ENCODE measurements at places on chromosomes 4 and X. TPM values are rescaled to one million over a fixed set of nuclear protein-coding genes. Genes with fewer than 3 reads are reported as not detected.

Gene VSIG4
- 7.2 TPM for polyA plus RNA-seq

Gene SLC25A4
- polyA plus RNA-seq, result 40.8 TPM

Gene UGT2A3
- polyA plus RNA-seq, result 175 TPM

Gene BRS3
- not detected for polyA plus RNA-seq

Gene PCDH18
- polyA plus RNA-seq, result 216 TPM

- DNase-seq, result no peak
Measured at GRCh38 chr4:38091636-38092035, 131.4 kb downstream of the PTTG2 start.

DNA sequence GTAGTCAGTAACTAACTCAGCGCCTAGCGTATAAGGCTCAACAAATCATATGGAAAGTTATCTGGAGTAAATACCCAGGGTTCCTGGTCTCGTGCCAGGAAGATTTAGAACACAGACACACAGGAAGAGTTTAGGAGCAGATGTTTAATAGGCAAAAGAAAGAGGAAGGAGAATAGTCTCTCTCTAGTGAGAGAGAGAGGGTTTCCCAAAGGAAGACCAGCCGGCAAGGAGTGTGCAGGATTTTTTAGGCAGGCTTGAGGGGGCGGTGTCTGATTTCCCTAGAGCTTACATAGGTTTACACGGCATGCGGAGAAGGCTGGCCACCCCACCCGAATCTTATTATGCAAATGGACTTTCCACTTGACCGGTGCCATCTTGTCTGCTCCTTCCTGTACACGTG is 284.0 kb upstream of the FRG1 start:
- no peak for DNase-seq

GRCh38 chr4:174215961-174216680 is 67.3 kb downstream of the FBXO8 start:
- DNase-seq, result no peak

GRCh38 chrX:129721870-129722269 is 16.9 kb upstream of the XPNPEP2 start:
- DNase-seq, result no peak

Gene ARMCX4
- polyA plus RNA-seq, result 31.0 TPM

GRCh38 chrX:66728818-66729271 is 90.0 kb upstream of the EDA2R start:
- peak; percentile 15 for DNase-seq

- no peak for DNase-seq
Measured at GRCh38 chr4:16466581-16466980, 240.3 kb upstream of the TAPT1 start.

Gene NKRF
- polyA plus RNA-seq, result 17.4 TPM

- DNase-seq, result no peak
Measured at GRCh38 chr4:2390784-2391421, 27.5 kb downstream of the ZFYVE28 start.

- no peak for DNase-seq
Measured at GRCh38 chr4:105641845-105642244, 66.6 kb downstream of the INTS12 start.

DNA sequence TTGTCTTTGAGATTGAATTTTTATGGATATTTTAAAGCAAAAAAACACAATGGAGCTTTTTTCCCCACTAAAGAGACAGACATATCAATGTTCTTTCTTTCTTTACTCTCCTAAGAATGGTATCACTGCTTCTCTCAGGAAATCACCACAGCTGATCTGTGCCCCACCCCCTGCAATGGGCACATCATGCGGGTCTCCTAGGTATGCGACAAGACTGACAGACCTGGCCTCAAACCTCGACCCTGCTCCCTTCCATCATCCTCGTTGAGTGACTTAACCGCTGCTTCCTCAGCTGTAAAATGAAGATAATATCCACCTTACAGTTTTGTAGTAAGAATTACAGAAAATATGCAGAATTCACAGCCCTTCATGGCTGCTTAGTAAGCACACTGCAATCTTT is 58.3 kb downstream of the LEF1 start:
- no peak for DNase-seq

Gene FGF16
- polyA plus RNA-seq, result 0.26 TPM

Gene ASIC5
- 0.29 TPM for polyA plus RNA-seq

Gene USP17L17
- polyA plus RNA-seq, result not detected

Gene MBTPS2
- 27.7 TPM for polyA plus RNA-seq

DNA sequence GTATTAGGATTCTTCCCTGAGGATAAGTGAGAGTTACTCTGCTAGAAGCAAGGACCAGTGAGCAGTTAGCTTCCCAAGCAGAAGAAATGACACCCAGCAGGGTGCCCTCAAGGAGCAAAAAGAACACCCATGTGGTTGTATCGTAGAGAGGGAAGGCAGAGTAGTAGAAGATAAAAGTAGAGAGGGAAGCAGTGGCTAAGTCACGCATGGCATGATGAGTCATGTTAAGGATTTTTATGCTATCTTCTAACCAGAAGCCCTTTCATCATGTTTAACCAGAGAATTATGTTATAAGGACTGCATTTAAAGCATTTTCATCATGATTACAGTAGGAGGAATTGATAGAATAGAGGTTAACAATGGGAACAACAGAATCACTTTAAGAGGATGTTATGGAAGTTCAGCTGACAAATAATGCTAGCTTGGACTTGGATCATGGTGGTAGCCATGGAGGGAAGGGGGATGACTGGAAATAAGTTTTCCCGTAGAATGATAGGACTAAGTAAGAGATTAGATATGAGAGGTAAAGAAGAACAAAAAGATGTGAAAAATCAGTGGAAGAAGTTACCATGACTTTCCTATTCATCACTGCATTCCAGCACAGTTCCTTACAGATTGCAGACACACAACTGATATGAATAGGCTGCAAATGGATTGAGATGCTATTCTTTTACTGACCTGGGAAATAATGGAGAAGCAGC is 383.5 kb upstream of the INTU start:
- no peak for DNase-seq

DNA sequence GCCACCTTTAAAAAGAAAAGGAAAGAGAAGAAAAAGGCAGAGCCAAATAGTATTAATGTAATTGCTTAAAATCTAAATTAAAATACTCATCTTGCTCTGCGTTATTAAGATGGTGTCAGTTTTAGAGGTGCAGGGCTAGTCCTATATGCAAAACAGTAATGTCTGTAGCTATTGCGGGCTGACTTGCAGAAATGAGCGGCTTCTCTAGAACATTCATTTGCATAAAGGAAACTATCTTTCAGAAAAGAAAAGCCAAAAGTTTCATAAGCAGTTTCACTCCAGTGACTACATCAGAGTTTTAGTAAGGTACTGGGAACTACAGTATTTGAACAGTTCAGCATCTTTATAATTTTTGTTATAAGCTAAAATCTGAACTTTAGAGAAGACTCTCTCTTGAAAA is 6.0 kb downstream of the SMAD1 start:
- DNase-seq, result no peak

DNA sequence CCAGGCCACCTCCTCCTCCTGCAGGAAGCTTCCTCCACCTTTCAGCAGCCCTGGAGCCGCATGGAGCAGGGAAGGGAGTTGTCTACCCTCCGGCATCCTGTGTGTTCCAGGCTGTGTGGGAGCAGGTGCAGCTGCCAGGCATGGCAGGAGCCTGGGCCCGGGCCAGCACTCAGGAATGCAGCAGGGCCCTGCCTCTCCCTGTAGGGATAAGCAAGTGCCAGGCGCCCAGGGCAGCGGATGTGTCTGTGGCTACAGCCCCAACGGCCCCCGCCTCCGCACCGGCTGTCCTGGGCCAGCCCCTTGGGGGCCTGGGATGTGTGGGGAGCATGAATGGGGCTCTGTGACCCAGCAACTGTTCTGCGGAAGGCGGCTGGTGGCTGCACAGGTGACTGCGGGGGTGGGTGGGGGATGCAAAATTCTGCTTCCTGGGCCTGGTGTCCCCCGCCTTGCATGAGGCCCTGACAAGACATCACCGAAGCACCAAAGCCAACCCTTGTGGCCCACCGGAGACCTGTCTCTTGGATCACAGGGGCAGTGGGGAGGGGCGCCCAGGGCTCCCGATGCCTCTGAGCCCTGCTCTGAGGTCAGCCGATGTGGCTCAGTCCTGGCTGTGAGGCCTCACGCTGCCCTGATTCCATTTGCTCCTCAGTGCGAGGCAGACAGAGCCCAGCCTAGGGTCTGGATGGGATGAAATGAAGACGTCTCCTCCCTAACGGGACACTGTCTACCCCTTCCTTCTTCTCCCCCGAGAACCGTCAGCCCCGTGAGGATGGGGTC is 1.4 kb upstream of the DOK7 start:
- no peak for DNase-seq

GRCh38 chr4:4416981-4417380 is 30.1 kb downstream of the NSG1 start:
- no peak for DNase-seq

Gene GNRHR
- polyA plus RNA-seq, result 1.0 TPM

GRCh38 chrX:69988955-69989394 is 60.8 kb downstream of the AWAT2 start:
- no peak for DNase-seq

Gene GLRA2
- 0.20 TPM for polyA plus RNA-seq

- DNase-seq, result no peak
Measured at GRCh38 chr4:185738038-185738552, 73.9 kb downstream of the SORBS2 start.

GRCh38 chr4:25367004-25367621 is 9.9 kb upstream of the ANAPC4 start:
- no peak for DNase-seq

GRCh38 chr4:578451-579443 is 2.7 kb upstream of the TMEM271 start:
- no peak for DNase-seq

DNA sequence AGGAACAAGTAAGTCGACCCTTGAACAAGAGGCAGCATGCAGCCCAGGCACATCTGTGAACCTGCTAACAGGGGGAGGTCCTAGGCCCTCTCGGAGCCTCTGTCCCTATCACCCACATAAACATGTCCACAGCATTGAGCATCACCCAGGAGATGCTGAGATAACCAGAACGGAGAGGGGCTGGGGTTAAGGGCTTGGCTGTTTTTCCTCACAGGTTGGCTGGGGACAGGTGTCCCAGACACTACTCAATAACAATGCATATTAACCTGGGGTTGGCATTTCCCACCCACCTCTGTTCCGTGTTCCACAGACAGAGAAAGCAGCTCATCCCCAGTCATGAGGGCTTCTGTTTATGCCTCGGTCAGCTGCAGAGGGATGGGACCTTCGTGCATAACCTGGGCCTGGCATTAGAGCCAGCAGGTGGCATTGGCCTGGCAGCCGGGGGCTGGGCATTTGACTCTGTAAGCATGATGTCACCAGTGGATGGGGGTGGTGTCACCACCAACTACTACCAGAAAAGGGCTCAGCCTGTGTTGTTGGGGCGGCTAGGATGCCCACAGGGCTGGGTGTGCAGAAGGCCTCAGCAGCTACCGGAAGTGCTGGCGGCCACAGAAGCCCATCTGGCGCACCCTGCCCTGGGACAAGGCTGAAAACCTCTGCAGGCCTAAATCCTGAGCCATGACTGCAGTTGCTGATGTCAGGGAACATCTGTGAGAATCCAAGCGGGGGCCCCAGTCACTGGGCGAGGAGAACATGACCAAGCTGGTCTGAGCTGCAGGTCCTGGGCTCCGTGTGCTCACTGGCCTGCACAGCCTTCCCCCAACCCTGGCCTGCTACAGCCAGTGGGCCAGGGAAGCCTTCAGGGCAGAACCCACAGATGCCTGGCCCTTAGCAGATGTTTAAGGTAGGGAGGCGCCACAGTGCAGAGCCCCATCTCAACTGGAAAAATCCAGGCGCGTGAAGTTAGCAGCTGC is 351.4 kb downstream of the NR3C2 start:
- no peak for DNase-seq

Gene TMEM187
- polyA plus RNA-seq, result 5.2 TPM

DNA sequence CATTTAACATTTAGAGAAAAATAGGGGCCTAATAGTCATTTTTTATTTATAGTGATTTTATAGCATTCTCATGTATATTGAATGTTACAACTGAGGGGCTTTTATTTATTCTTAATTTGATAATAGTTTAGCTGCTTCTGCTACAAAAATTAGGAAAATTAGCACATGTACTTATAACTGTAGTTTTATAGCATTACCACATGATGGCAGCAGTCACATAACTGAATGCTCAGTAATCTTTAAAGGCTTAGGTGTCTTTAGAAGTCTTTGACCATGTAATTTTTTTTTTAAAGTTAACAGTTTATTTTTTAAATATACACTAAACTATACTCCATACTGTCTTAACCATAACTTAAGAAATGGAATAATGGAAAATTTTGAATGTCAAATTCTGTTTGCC is 136.6 kb downstream of the STAG2 start:
- no peak for DNase-seq

DNA sequence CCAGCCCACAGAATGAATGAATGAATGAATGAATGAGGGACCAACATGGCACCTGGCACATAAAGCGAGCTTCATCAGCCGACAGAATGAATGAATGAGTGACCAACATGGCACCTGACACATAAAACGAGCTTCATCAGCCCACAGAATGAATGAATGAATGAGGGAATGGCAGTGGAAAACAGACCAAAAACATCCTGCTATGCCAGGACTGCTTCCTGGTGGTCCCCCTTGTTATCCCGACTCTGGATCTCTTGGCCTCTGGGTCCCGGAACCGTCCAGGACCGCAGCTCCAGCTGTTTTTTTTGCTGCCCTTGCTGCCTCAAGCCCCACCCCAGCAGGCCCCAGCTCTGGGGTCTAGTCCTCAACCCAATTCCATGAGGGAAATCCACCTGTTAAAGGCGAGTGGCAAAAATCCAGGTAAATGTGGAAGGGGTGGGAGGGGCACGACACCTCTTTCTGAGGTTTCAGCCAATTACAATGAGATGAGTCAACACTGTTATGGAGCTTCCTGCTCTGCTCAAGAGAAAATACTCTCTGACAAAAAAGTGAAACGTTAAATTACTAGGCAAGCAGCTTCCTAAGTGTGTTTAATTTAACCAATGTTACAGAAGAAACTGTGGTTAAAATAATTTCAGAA is 72.0 kb upstream of the MTNR1A start:
- DNase-seq, result no peak

Gene FGF13
- polyA plus RNA-seq, result 14.2 TPM

Gene FHIP1A
- polyA plus RNA-seq, result 7.1 TPM

Gene ARHGEF38
- polyA plus RNA-seq, result 1.4 TPM

- DNase-seq, result no peak
Measured at GRCh38 chr4:106816496-106816895, 219.6 kb downstream of the DKK2 start.

- no peak for DNase-seq
Measured at GRCh38 chr4:141849778-141850177, 213.4 kb downstream of the IL15 start.

Gene EREG
- not detected for polyA plus RNA-seq

GRCh38 chrX:112704187-112704586 is 24.4 kb upstream of the LHFPL1 start:
- DNase-seq, result no peak

GRCh38 chr4:7854216-7854615 is 85.4 kb downstream of the AFAP1 start:
- no peak for DNase-seq

GRCh38 chrX:101362757-101363156 is 14.2 kb upstream of the TIMM8A start:
- DNase-seq, result no peak

Gene GYPB
- polyA plus RNA-seq, result 2.1 TPM

DNA sequence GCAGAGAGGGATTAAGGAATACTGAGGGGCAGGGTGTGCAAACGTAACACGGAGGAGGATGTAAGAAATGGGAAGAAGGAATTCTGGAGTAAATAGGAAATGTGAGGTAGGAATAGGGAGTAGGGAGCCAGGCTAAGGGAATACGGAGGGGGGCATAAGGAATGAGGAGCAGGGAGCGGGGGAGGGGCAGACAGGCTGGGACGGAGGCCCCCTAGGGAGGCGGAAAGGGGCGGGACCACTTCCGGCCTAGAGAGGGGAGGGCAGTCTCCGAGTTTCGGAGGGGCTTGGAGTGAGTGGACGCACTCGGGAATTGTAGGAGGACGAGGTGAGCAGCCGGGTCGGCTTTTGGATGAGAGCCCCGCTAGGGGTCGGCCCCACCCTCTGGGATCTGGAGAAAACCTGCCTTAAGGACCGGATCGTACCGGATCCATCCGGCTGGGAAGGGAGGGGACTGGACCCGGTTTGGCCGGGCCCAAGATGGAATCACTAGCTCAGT is 612 bp downstream of the MAGED2 start:
- no peak for DNase-seq

Measured in left renal pelvis (tissue), 4 donors.